Skin of body (tissue), 3 donors: ENCODE measurements at places on chromosomes 2 and 18.

- no peak for DNase-seq
These were observed 46.6 kb downstream of the SMAD2 start for GRCh38 chr18:47883771-47884413.

- DNase-seq: no peak
These were observed 106.5 kb upstream of the TMEM200C start for GRCh38 chr18:6001867-6002266.

DNA sequence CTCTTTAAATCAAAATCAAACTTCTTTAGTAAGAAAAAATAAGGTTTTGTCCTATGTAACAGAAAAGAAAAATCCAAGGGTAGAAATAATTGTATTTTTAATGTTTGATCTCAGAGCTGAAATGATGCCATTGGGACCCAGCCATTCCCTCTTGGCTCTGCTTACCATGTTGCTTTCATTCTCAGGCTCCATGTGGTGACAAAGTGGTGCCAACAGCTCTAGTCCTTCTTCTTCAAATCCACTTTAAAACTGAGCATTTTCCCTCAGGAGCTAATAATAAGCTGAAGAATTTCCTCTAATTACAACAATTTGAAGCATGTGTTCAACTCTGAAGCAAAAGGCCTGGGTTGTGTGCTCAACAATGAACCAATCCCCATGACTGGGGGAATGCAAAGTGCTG is 327.9 kb downstream of the EN1 start:
- DNase-seq: no peak

DNA sequence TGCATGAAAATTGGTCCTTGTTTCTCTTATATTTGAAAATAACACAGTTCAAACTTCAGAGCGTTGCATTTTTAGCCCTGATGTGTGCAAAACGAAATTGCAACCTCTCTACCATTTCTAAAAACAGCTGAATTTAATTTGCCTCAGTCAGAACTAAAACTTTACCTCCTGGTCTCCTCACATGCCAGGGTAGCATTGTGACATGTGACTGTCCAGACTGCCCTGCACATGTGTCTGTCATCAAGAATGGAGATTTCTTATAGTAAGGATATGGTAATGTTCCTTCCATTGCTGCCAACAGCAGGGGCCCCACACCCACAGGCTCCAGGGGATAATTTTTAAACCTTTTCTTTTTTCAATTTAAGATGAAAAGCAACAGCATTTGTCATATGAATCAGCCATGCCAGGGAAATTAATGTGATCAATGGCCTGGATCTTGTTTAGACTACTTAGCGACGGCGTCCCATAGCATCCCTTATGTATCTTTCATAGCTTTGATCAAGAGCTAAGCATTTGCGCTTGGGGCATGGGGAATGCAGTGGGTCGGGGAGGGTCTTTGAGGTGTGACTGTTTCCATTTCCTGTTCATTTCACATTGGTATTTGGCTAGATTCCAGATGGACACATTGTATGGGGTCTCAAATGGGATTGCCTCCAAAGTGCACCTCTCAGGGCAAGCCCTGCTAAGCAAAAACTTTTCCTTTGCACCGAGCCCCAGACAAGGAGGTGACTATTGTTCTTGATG is 92.4 kb upstream of the RASGRP3 start:
- no peak for DNase-seq

DNA sequence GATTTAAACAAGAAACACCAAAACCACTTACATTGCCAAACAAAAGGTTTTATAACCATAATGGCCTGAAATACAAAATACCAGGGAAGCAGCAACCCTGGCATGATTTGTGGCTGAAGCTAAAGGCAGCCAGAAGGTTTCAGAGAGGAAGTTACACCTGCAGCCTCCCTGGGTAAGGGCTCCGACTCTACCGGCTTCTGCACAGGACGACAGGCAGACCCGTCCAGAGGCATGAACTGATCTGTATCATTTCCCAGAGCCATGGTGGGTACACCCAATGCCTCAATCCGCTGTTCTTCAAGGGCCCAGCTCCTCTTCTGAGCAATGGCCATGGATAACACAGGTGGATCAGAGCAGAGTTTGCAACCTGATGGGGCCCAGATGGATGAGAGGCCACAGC is 71.6 kb downstream of the PXDN start:
- no peak for DNase-seq

- no peak for DNase-seq
These were observed 50.3 kb downstream of the MAIP1 start for GRCh38 chr2:200005675-200006074.

DNA sequence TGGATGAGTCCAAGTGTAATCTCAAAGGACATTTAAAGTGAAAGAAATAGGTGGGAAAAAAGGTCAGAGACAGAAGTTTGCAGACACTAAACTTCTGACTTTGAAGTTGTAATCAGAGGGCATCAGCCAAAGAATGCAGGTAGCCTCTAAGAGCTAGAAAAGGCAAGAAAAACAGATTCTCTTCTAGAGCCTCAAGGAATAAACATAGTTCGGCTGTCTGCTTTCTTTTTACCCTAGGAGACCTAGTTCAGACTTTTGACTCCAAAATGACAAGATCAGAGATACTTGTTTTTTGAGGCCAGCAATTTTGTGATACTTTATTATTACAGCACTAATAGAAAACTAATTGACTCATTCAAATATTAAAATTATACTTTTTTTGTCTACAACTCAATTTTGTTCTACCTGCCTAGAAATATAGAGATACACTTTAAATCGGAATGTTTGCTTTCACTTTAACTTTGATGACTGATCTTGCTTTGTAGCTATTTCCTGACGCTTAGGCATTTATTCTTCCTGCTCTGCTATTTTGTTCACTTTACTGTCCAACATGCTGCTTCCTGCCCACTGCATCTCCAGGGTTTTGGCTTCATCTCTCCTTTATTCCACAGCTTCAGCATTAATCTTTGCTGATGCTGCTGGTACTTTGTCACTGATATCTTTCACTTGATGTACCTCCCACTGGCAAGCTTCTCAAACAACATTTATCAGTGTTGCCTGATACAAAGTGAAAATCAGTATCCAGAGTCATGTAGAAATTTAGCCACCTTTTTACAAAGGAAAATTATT is 272.5 kb downstream of the DSEL start:
- no peak for DNase-seq

- DNase-seq: no peak
These were observed 266.8 kb upstream of the LYPD1 start for GRCh38 chr2:132936791-132937190.
